ENCODE measurements at places on chromosomes 5 and 9.

GRCh38 chr5:17150531-17150930, 66.9 kb upstream of the BASP1 start:
- no peak for DNase-seq

DNA sequence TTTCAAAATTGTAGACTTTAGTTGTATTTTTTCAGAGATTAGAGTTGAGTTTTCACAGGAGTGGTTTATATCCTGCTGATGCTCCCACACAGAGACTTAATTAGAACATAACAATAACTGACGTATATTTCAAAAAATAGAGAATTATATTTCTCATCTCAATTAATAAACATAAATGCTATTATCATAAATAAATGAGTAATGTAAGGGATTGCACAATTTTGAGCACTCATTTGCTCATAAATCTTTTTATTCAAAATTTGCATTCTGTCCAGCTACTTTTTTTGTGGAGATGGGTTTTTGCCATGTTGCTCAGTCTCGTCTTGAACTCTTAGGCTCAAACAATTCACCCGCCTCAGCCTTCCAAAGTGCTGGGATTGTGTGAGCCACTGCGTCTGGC, 515.7 kb upstream of the RORB start:
- no peak for DNase-seq

GRCh38 chr5:74200560-74200959, 440.0 kb downstream of the ENC1 start:
- no peak for DNase-seq

DNA sequence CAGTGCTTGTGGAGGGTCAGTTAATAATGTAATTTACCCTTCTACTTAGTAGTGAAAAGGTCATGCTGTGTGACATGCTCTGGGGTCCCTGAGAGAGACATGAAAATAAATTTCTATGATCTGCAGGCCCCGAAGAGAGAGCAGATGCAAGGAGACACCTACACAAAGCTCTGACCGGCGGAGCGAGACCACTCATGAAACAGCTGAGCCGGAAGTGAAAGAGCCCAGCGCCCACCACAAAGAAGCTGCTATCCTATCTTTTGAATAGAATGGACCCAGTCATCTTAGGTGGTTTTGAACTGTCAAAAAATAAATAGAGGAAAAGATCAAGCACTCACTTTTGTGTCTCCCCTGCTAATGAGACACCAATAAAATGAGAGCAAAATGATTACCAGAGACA, 190.0 kb downstream of the MED10 start:
- no peak for DNase-seq

- no peak for DNase-seq
Observed at GRCh38 chr5:132501961-132502931, 11.7 kb upstream of the IRF1 start.

DNA sequence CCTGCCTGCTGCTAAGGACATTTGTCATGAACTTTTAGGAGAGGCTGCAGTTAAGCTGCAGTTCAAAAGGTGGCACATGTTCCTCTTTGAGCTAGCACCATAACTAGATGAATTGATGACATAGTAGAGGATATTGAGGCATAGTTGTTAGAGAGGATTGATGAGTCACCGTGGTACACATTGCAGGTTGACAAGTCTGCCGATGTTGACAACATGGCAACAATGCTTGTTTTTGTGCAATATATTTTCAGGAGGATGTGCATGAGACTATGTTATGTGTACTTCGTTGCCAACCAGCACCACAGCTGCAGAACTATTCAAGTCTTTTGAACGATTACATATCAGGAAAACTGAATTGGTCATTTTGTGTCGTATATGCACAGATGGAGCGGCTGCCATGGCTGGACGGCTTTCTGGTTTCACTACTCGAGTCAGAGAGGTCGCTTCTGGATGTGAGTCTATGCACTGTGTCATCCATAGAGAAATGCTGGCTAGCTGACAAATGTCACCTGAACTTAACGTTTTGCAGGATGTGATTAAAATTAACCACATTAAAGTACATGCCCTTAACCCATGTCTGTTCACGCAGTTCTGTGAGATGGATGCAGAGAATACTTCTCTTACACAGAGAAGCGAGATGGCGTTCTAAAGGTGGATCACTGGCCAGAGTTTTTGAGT, 24.2 kb downstream of the ANP32B start:
- no peak for DNase-seq

GRCh38 chr5:146366904-146367303, 28.3 kb downstream of the POU4F3 start:
- DNase-seq = no peak

- no peak for DNase-seq
Observed at GRCh38 chr9:128232528-128233428, 29.6 kb downstream of the DNM1 start.

DNA sequence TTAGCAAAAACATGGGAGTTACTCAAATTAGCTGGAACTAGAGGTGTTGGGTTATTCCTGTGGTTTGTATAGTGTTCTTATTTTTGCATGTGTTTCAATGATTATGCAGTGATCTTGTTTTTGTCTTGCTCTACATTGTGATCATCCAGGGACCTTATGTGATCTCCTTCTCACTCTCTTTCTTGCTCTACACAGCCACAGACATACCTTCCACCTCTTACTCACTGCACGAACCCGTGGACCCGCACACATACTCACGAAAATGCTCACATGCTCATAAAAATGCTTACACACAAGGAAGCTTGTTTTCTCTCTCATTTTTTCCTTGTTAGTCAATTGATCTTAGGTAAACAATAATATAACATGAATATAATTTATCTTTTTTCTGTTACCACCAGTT, 187.1 kb downstream of the KDM4C start:
- no peak for DNase-seq

DNA sequence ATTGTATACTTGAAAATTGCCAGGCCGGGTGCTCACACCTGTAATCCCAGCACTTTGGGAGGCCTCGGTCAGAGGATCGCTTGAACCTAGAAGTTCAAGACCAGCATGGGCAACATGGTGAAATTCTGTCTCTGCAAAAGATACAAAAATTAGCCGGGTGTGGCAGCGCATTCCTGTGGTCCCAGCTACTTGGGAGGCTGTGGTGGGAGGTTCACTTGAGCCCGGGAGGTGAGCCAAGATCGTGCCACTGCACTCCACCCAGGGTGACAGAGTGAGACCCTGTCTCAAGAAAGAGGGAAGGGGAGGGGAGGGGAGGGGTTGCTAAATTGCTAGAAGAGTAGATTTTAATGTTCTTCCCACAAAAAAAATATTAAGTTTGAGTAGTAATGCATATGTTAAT, 53.2 kb downstream of the FNBP1 start:
- no peak for DNase-seq

DNA sequence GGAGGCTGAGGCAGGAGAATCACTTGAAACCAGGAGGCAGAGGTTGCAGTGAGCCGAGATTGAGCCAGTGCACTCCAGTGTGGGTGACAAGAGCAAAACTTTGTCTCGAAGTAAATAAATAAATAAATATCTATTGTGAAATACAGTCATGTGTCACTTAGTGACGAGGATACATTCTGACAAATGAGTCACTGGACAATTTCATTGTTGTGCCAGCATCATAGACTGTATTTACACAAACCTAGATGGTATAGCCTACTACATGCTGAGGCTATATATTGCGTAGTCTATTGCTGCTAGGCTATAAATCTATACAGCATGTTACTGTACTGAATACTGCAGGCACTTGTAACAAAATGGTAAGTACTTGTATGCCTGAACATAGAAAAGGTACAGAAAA, 61.1 kb upstream of the CCL21 start:
- DNase-seq = no peak

GRCh38 chr5:149207831-149208230, 63.8 kb upstream of the AFAP1L1 start:
- no peak for DNase-seq

DNA sequence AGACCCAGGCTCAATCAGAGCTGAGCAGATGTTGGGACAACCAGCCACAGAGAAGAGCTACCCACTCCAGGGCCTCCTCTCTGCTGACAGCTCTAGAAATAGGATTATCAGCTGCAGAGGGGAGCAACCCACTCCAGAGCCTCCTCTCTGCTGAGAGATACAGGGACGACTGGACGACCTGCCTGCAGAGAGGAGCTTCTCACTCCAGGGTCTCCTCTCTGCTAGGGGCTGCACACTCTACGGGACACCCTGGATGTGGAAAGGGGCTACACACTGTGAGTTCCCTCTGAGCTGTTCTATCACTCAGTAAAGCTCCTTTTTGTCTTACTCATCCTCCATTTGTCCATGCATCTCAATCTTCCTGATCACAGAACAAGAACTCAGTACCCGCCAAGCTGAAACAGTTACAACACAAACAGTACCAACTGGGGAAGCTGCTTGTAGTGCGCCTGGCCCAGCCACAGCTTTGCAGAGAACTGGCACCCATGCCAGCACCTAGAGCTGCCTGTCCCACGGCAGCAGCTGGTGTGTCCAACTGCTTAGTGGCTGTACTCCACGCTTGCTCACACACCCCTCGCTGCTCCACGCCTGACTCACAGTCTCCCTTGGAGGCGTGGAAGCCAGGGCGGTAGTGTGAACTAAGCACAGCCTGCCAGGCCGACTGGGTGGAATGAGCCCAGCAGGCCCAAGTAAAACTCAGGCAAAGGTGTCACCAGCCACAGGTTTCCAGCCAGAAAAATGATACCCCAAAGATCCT, 56.8 kb downstream of the PRELID2 start:
- DNase-seq = no peak

GRCh38 chr5:54469622-54470021, 14.1 kb downstream of the HSPB3 start:
- no peak for DNase-seq

GRCh38 chr5:54062958-54063357, 247.4 kb downstream of the ARL15 start:
- DNase-seq = no peak

DNA sequence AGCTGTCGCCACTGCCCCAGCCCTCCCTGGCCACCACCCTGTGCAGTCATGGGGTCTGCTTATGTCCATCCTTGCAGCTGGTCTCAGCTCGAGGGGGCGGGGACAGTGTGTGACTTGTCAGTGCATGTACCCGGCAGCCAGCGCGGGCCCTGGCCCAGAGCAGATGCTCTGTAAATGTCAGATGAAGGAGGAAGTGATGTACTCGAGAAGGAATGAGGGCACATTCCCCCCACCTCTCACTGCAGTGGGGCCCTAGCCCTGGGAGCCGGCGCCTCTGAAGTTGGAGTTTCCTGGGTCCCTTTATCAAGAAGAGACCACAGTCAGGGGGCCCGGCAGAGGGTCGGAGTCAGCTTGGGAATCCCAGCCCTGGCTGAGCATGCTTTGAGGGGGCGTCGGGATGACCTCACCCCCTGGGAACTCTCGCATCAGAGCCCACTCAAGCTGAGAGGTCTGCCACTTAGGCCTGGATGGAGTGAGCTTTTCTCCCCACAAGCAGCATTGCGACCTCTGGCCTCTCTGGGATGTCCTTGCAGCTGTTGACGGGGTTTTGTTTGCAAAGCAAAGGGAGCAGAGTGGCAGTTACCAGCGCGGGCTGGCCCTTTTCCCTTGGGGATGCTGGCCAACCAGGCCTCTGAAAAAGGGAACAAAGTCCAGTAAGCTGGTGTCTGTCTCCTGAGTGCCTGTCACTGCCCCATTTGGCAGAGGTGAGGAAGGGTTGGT, 19.0 kb downstream of the NEURL1B start:
- peak; percentile 90 for DNase-seq

GRCh38 chr5:103487822-103488493, 74.6 kb downstream of the NUDT12 start:
- no peak for DNase-seq

- DNase-seq = no peak
Observed at GRCh38 chr5:150338546-150338945, 19.0 kb upstream of the TCOF1 start.

GRCh38 chr5:135976216-135976615, 21.4 kb upstream of the LECT2 start:
- no peak for DNase-seq

- DNase-seq = no peak
Observed at GRCh38 chr5:116730185-116730584, 155.6 kb upstream of the SEMA6A start.

- no peak for DNase-seq
Observed at GRCh38 chr5:45113726-45114125, 305.0 kb downstream of the MRPS30 start.

DNA sequence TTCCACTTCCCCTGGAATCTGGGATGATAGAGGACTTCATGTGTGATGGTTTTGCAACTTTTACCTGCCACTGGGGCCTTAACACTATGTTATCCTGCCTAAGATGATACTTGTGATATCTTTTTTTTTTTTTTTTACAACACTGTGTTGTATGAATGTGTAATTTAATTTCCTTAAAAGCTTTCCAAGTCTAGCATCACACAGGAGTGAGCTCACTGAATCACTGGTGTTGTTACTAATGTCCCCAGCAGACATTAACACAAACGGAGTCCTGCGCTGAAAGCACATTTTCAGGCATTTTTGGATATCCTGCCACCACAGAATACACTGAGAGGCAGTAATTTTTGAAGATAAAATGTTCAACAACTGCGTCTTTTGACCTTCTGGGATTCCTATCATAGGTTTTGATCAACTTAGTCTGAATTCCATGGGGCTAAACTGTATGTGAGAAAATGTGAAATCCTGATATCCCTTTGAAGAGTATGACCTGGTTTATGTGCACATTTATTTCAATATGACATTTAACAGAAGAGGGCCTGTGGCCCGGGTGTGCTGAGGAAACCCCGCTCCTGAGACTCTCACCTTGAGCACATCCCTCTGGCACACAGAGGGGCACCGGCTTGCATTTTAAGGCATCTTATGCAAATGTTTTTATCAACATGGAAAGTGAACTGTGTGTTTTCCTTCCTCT, 118.0 kb downstream of the FSTL4 start:
- DNase-seq = no peak

Data from uterus (tissue), 4 donors.